ENCODE measurements at places on chromosomes 11 and 22. TPM values are rescaled to one million over a fixed set of nuclear protein-coding genes. Genes with fewer than 3 reads are reported as not detected.

DNA sequence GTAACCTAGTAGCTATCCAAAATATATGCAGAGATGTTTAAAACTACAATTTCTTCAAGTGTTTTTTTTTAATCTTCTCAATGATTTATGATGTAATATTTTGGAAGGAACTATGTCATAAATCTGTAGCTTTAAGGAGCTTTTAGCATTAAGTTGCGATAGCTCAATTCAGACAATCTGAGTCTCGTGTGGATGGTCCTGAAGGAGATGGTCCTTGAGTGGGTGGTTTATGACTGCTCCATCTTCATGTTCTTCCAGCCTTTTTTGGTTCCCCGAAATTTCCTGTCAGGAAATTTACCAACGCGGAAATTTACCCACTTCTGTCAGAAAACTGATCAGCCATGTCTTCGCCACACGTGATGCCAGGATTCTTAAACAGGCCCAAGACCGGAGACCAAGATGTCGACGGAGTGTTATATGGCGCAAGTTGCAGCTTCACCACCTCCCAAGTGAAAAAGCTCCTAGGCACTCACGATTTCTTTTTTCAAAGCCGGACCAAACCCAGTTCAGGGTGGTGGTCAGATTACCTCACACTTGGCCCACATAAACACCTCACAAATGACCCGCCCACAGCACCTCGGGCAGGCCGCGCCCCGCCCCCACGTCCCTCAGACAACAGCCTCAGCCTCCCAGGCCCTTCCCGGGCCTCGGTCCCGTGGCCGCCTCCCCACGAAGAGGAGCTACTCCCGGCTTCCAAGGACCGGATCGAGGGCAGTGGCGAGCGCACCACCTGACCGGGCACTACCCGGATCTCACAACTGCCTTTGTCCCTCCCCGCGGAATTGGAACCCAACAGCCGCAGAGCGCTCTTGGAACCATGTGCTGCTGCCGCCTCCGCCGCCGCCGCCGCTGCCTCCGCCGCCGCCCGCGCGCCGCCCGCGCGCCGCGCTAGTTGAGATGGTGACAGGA is at the start of gene MORC2:
Gene MORC2 (minus strand): TSS at position 760 of the 909 bp plus-strand sequence. CDS start 885 bp downstream, outside the sequence.
- no peak for DNase-seq

- DNase-seq = no peak
These were observed 34.9 kb upstream of the CD82 start for GRCh38 chr11:44530413-44531115.

GRCh38 chr11:790721-791564 is 1.1 kb upstream of the CEND1 start:
- no peak for DNase-seq

- DNase-seq = no peak
These were observed 111.1 kb downstream of the CTTN start for GRCh38 chr11:70509476-70509875.

- peak; percentile 8 for DNase-seq
These were observed 2.1 kb upstream of the DRD2 start for GRCh38 chr11:113477321-113477720.

DNA sequence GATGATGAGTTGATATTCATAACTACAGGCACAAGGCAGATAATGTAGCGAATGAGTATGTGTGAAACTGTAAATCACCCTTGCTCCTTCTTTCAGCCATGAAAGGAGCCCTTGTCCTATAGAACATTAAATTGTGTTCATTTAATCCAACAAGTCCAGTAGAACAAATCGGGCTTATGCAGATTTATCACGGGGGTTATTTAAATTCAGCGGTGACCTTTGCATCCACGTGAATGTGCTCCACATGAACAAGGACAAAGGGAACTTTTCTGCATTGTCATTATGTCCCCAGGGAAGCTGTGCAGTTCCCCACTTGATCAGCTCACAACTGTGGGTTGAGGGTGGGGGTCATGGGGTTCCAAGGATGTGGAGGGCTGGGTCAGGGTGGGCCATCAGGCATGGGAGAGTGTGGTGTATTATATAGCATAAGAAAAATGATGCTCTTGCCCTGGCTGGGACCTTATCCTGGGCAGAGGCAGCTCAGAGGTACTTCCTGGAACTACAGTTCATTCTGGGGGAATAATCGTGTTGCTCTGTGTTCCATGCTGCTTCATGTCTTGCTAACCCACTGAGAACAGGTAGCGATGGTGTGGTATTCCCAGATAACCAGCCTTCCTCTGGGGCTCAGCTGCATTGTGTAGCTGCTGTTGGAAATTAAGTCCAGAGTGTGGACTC is 306.6 kb downstream of the FAT3 start:
- DNase-seq = peak; percentile 55

- DNase-seq = no peak
These were observed 23.8 kb downstream of the TPBGL start for GRCh38 chr11:75264356-75264755.

DNA sequence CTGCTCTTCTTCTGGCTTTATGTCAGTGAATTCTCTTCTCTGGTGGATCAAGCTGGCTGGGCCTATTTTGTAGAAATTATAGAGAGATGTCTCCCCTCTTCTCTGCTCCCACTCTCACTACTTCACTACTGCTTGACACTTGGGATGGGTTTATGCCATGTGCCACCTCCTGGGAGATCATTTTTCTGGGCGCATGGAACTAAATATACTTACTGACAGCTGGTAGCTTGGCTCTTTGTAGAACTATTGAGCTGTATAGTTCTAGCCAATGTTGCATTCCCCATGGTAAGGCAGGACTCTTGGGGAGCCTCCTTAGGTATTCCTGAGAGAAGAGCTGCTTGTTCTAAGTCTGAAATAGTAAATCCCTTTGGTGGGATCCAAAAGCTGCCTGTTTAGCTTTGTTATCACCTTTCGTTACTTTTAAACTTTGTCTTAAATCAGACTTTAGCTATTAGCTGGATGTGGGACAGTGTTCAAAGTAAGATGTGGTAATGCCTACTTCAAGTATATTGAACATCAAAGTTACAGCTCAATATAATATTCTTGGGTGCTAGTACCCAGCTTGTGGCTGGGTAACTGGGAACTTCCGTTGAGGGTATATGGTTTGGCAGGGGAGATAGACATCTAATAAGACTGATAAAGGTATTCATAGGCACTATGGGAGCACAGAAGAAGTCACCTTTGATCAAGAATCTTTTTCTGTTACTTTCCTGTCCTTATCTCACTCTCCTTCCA is 87.5 kb upstream of the RRM1 start:
- DNase-seq = no peak

GRCh38 chr11:65445604-65446445 is 23.2 kb downstream of the NEAT1 start:
- peak; percentile 57 for DNase-seq

DNA sequence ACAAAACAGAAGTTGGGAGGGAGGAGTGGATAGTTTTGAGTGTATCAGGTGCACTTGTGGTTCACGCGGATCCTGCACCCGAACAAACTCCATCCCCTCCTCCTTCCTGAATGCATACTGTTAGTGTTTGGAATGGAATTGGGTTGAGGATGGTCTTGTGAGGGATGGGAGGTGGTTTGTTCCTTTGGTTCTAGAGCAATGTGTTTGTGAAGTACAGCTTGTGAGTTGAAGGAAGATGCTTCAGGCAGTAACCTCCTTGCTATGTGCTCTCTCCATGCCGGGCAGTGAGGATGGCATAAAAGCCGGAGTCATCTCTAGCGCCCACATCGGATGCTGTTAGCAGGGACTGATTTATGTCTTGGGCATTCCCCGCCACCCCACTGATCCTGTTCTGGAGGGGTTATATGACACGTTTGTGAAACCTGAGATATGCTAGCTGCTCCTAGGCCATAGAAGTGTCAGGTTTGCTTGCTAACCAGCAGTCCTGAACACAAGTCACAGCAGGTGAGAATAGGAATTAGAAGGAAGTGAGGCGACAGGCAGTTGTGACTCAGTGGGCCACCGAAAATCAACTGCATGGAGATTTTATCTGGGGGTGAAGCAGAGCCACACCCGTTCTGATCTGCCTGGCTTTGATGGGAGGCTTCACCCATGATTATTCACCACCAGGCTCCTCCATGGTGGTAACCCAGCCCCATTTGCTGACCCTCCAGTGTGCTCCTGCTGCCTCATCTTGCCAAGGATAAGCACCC is 2.2 kb downstream of the BCR start:
- DNase-seq = no peak

DNA sequence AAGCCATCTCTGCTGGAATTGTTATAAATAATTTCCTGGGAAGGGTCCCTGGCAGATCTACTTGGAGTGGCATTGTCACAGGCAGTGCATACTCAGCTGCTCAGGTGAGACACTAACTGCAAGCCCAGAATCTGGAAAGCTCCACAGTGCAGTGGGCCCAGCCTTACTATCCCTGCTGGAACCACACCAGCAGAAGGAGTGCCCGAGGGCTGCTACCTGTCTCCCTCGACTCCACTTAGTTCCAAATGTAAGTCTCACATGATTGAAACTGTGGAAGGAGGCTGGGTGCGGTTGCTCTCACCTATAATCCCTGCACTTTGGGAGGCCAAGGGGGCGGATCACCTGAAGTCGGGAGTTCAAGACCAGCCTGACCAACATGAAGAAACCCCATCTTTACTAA is 14.3 kb upstream of the SYVN1 start:
- no peak for DNase-seq

DNA sequence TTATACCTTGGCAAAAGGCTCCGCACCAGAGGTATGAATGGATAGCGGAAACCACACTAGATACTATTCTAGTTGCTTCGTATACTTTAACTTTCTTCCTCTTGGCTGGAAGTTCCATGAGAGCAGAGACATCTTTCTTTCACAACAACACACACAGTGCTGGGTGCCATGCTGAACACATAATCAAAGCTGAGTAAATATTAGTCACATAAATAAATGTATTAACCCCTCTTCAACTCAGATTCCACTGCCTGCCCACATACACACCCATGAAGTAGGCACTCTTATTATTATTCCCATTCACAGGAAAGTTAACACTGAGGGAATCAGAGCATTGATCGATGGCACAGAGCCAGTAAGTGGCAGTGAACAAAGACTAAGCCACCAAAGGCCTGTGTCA is 35.4 kb downstream of the SPON1 start:
- no peak for DNase-seq

- no peak for DNase-seq
These were observed 2.0 kb downstream of the PARVG start for GRCh38 chr22:44182588-44183286.

- DNase-seq = no peak
These were observed 1.5 kb downstream of the WNT7B start for GRCh38 chr22:45975164-45976161.

- DNase-seq = no peak
These were observed 662 bp downstream of the MUC5B start for GRCh38 chr11:1223346-1224110.

- no peak for DNase-seq
These were observed 33.2 kb upstream of the CECR2 start for GRCh38 chr22:17336061-17336460.

The SPATA19 gene
- not detected for total RNA-seq

The BCO2 gene
- total RNA-seq = 0.37 TPM

The HBG2 gene
- 1.4 TPM for total RNA-seq

The GRAMD1B gene
- 721 TPM for total RNA-seq

The FJX1 gene
- 10.0 TPM for total RNA-seq

The ZC3H12C gene
- 8.9 TPM for total RNA-seq

The OR4C16 gene
- total RNA-seq = not detected

The SLC17A6 gene
- total RNA-seq = not detected

Data from SK-MEL-5 (cell line).